ENCODE measurements at places on chromosomes 1 and 21.

- peak; percentile 35 for DNase-seq
These were observed 144.0 kb downstream of the KIF26B start for GRCh38 chr1:245298781-245299180.

DNA sequence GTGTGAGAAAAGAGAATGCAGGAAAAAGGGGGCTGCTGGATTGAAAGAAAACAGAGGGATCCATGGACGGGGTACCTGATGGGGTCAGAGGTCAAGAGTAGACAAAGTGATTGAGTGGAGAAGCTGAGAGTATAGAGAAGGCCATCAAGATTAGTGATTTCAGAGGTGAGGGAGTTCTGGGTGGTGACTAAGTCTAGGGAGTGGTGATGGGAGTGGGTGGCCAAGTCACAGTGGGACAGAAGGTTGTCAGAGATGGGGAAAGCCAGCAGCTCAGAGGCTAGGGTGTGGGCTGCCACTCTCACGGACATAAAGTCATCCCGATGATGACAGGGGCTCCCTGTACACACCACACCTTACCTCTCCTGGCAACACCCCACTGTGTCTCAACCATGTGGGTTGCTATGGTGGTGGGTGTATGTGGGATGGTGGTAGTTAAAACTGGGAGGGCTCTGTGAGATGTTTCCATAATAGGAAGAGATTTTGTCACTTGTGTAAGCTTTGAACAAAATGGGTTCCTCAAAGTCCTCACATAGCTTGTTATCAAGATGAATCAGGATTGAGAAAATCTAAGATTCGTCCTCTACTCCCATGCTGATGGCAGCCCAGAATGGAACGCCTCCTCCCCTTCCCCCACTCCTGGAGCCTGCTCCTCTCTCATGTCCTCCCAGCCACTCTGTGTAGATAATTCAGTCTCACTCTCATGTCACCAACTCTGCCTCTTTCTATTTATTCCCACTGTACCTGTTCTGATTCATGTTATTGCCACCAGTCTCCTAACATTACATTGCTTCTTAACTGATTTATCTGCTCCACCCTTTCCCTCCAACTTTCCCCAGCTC lies 20.3 kb upstream of the CSF1 start:
- DNase-seq, result no peak

- peak; percentile 54 for DNase-seq
These were observed 23.6 kb downstream of the PTPRU start for GRCh38 chr1:29259802-29260441.

DNA sequence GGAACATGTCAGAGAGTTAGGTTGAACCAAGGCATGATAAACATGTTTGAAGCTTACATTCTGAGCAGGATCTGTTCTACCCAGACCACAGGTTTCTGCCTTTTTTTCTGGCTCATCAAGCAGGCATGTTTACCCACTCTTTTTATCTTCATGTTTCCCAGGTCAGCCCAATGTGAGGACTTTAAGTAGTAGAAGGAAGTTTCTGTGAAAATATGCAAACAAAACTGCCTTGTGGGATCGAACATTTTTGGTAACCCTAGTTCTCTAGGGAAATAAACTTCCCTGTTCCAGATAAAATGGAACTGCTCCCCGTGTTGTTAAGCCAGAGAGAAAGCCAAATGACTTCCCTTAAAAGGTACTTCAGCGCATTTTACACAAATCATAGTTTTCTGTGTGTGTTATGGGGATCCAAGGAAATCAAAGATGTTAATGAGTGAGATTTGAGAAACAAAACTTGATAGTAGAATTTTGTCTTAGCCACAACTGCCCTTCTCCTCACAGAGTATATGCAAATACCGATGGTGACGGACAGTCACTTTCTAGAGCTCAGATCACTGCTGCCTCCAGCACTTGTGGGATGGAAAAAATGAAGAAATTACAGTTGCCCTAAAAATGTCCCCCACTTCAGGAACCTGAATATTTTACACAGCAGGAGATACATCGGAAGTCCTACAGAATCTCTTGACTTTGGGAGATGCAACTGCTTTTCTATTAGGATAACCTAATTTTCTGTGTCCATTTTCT lies 765 bp upstream of the HIPK1 start:
- DNase-seq, result no peak

DNA sequence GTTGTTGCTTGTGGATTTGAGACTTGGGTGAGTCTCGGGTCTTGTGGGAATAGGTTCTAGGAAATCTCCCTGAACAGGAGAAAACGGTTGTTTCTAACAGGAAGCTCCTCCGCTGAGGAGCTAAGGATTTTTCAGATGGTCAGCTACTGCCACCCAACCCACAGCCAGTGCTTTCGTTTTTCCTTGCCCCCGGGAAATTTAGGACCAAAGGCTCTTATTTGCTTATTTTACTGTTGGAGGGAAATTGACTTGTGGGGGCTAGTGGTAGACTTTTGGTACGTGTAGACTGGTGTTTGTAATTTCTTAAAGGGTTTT lies 792 bp downstream of the SNX7 start:
- DNase-seq, result no peak

- DNase-seq, result no peak
These were observed 58.2 kb upstream of the DMRTB1 start for GRCh38 chr1:53400761-53401674.

GRCh38 chr1:99963041-99963795 lies 6.6 kb upstream of the SLC35A3 start:
- no peak for DNase-seq

DNA sequence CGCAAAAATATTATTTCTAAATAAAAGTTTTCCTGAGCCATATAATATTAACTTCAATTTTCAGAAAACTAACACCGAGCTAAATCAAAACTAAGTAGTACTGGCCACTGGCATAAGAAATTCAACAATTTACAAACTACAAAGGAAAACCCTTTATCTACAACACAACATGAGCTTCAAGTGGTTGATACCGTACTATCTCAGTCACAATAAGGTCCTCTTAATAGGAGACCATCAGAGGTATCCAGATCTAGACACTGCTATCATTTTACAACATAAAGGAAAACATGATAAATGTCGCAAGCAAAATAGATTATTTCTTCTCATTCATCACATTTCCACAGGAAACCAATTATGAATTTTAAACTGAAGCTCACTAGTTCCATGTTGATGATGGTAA lies 39.5 kb downstream of the GATAD2B start:
- no peak for DNase-seq

DNA sequence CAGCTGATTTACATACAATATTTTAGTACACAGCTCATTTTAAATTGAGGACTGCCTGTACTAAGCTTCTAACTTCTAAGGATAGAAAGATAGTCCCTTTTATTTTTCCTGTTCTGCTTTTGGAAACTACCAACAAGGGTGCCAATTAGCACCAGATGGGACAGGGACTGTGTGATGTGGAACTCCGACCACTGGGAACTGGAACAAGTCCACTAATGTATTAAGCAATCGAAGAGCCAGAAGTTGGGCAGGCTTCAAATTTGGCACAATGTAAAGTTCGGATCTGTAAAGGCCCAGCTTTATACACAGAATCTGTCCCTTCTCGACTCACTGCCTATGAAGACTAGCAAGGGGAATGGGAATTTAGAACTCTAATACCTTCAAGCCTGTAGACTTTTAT lies 149.3 kb downstream of the ZC3H11B start:
- no peak for DNase-seq

- DNase-seq, result no peak
These were observed 201.5 kb downstream of the HS2ST1 start for GRCh38 chr1:87115891-87116290.

DNA sequence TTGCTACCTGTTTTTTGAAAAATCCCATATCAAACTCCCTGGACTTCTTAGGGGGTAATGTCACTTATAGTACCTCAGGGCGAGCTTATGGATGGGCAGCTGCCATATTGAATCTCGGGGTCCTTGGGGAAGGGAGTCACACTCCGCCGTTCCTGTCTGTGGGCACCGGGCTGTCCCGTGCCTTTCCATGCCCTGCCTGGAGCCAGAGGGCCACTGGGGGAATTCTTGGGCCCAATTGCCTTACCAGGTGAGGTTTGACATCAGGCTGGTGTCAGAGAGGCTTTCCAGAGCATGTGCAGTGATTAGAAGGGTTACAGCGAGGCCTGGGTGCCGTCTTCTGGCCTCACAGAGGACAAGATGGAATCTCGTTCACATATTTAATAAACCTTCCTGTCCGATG lies 28.8 kb downstream of the QSOX1 start:
- no peak for DNase-seq

- DNase-seq, result no peak
These were observed 18.3 kb downstream of the TNFRSF9 start for GRCh38 chr1:7922301-7922700.

GRCh38 chr1:94609619-94610018 lies 68.1 kb upstream of the F3 start:
- no peak for DNase-seq
